Central memory CD4-positive, alpha-beta T cell (primary cell): ENCODE measurements at places on chromosomes 2 and 18.

GRCh38 chr18:78688249-78688648, 291.4 kb upstream of the SALL3 start:
- DNase-seq, result no peak

GRCh38 chr2:60565472-60565871, 12.0 kb upstream of the BCL11A start:
- DNase-seq, result no peak

DNA sequence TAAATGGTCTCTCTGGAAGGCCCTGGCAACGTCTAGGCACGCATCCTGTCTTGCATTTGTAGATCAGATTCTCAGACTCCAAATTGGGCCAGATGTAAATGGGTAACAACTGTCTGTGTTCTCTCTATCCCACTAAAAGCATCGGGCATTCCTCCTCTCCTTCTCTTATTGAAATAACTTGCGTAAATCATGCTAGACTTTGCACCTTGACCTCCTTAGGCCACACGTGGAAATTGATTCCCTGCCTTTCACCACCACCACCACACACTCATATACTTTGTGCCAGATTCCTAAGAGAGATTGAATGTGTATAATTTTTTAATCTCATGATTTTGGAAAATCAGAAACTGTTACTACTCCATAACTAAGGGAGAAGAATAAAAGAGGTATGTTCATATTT, 21.3 kb downstream of the MAPRE3 start:
- no peak for DNase-seq

DNA sequence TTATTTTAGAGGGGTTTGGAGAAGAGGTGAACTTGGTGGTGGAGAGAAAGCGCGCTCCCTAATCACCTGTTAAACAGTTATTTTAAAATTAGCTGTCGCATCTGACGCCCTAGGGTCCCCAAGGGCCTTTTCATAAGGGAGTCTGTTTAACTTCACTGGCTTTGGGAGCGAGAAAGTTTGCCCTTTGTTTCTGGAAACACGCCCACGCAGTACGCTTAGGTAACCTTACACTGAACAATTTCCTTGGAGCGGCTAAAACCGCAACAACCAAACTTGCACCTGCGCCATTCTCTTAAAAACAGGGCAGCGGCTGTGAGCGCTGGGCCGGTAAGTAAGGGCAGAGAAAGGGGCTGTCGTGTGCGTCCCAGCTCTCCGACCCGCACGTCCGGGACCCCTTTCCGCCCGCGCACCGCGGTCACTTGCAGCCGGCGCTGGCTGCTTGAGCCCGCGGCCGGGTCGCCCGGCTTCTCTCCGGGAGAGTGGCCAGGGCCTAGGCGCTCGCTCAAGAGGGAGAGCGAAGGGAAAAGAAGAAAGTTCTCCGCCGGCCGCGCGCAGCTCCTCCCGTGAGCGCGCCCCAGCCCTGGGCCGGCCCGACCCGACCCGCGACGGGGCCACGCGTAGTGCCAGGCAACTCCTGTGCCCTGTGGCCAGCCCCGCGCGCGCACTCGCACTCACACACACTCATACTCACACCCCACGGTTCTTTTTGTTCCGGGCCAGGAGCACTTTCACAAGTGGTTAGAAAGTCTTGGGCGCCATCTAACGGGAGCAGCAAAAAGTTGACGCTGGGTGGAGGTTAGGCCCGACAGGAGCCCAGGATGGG, 19.2 kb downstream of the POU3F3 start:
- DNase-seq, result no peak

- no peak for DNase-seq
Measured at GRCh38 chr2:86232910-86233309, 33.7 kb downstream of the MRPL35 start.

DNA sequence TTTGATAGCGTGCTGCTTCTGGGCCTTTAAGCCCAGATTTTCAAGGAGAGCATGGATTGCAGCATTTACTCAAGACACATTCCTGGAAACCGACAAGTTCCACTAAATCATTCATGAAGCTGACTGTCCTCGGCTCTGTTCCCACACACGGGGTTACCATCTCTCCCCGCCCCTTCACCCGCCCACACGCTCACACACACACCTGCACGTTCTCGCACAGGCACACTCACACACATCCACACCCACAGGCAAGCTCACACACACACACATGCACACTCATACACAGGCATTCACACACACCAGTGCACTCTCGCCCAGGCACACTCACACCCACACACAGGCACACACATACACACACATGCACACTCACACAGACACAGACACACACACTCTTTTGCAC, 150.0 kb upstream of the AGAP1 start:
- no peak for DNase-seq

GRCh38 chr18:75496151-75496550, 68.6 kb upstream of the SMIM21 start:
- no peak for DNase-seq

DNA sequence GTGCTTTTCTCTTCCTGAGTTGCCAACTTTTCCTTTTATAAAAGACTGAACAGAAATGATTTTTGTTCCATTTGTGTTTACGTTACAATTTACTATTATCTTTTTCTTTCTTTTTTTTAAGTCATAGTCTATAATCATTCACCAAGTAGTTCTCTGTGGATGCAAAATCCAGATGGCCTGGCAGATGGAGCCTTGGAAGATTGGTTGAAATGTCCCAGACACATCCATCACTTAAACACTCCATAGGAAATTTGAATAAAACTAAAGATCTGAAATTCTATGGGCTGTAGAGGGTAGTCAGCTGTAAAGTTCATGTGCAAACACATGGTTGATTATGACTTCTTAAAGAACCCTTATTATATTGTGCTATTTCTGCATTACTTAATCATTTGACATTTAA, 164.8 kb upstream of the DOCK10 start:
- no peak for DNase-seq

- peak; percentile 83 for DNase-seq
Measured at GRCh38 chr2:136116151-136116812, 1.7 kb downstream of the CXCR4 start.

- no peak for DNase-seq
Measured at GRCh38 chr2:3207091-3207491, 170.5 kb downstream of the EIPR1 start.

DNA sequence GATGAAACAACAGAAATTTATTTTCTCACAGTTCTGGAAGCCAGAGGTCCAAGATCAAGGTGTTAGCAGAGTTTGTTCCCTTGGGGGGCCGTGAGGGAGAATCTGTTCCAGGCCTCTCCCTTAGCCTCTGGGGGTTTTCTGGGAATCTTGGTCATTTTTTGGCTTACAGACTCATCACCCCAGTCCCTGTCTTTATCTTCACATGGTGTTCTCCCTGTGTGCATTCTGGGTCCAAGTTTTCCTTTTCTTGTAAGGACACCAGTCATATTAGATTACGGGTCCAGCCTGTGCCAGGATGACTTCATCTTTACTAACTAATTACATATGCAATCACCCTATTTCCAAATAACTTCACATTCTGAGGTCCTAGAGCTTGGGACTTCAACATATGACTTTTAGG, 292.5 kb upstream of the TRIB2 start:
- DNase-seq, result no peak

GRCh38 chr18:51074605-51075004, 44.6 kb downstream of the SMAD4 start:
- no peak for DNase-seq

GRCh38 chr2:112110966-112111365, 27.2 kb upstream of the FBLN7 start:
- no peak for DNase-seq

- no peak for DNase-seq
Measured at GRCh38 chr2:43778233-43778632, 4.4 kb downstream of the DYNC2LI1 start.

DNA sequence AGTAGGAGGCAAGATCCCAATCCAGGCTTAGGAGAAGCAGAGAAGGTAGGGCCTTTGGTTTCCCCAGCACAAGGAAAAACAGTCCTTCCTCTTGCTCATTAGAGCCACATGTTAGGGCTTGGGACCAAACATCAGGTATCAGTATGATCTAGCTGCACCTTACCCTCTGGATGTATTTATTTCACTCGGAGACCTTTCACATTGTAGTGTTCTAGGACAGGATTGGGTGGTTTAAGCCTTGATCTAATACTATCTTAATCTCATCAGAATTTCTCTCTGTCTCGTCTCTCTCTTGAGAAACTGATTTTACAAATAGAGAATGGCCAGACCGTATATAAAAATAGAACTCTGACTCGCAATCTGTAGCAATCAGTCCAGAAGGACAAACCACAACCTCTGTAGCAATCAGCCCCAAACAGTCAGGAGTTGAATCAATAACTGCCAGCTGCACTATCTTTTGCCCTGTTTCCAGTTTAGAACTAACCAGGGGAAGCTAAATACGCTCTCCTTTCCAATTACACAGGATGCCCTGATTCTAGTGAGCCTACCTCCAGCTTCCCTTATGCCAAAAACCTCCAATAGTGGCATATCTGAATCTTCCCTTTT, 207.1 kb downstream of the TDRD15 start:
- DNase-seq, result no peak

GRCh38 chr2:6352247-6352646, 513.5 kb downstream of the CMPK2 start:
- DNase-seq, result no peak

DNA sequence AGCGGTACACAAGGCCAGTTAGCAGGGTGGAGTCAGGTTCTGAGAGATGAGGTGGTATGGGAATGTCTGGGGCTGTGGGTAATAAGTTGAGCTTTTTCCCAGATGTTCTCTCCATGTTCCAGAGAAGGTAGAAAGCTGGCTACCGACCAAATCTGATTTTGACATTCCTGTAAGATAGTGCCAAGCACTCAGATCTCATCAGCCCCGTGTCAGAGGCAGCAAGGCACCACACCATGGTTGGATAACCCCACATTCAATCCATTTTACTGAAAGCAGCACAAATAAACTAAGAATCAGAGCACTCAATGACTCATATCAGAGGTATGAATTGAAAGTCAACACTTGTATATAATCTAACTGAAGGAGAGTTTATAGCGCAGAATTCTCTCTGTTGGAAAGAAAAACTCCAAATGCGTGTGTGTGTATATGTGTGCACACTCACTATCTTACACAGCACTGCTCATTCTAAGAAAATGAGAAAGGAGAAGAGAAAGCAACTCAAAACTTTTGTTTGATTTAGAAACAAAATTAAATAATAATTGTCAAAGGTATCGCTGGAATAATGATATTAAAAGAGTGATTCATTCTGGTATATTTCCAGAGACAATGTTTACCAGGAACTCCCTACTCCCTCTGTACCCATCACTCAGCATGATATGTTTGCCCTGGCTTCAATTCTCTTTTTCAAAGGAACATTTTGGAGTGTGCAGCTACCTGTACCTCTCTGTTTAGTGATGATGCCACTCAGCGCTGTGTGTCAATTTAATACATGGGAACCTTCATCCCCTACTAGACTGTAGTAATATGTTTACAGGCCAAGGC, 375.1 kb upstream of the ID2 start:
- DNase-seq, result no peak

DNA sequence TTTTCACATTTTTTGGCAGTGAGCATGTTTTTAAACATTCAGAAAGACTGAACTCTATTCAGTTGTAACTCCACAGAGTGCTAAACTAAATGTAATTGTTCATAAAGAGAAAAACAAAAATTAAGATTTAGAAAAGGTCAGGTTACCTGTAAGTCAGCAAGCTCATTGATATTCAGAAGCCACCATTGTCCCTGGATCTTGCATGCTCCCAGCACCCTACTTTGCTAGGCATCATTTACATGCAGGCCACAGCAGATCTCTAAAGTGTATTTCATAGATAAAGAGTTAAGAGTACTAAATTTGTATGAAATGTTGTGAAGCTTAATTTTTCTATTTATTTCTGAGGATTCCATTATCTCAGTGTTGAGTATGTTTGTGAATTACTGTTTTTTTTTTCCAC, 64.8 kb upstream of the CDH19 start:
- no peak for DNase-seq

DNA sequence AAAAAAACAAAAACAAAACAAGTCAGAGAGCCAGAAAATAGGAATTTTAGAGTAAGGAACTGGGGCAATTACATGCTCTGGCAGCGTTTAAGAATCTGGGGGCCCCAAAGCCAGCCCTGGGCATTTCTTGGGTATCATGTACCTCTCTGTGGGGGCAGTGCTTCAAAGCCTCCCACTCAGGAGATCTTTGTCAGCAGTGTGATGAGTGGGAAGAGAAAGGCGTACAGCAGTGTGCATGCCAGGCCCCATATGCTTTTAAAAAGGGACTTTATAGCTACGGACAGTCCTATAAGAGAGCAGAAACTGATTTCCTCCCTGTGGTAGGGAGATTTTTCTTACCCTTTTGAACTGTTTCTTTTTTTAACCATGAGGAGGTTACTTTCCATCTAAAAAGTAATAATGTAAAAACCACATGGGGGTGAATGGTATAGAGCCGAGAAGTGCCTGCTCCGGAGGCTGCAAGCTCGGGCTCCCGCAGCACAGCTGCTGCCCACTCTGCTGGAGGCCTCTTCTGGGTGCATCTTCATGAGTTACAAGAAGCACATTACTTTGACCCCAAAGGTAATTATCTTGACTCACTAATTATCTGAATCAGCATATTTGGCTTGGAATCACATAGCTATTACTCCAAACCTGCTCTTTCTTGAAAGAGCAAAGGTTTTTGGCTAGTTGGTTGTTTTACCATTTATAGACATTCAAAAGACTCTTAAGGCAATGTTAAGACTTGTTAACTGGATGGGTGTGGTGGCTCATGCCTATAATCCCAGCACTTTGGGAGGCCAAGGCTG, 46.4 kb downstream of the PROC start:
- no peak for DNase-seq

GRCh38 chr2:102251042-102251848, 60.1 kb upstream of the IL1RL1 start:
- DNase-seq, result peak; percentile 51

DNA sequence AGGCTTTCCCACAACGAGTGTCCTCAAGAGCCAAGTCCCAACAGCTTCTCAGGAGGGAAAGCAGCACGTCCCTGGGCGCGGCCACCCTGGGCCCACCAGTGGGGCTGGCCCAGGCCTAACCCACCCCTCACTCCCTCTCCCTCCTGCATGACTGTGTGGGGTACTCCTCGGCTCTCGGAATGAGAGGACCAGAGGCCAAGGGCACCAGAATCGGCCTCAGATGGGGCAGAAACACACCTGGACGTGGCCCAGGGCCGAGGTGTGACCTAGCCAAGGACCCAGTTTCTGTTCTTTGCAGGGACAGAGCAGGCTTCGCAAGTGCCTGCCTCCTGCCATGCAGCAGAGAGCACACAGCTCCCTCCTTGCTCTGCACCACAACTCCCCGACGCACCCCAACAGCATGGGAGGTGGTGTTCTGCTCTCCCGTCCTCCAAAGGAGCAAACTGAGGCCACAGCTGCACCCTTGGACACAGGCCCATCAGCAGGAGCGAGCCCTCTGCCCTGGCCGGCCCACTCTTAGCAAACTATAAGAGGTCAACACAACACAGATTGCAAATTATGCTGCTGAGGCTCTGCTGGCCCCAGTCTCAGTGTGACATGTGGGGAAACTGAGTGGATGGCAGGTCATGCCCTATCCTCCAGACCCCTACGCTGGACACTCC, 19.7 kb downstream of the HS6ST1 start:
- DNase-seq, result no peak
